ENCODE measurements at places on chromosomes 1 and 21.

DNA sequence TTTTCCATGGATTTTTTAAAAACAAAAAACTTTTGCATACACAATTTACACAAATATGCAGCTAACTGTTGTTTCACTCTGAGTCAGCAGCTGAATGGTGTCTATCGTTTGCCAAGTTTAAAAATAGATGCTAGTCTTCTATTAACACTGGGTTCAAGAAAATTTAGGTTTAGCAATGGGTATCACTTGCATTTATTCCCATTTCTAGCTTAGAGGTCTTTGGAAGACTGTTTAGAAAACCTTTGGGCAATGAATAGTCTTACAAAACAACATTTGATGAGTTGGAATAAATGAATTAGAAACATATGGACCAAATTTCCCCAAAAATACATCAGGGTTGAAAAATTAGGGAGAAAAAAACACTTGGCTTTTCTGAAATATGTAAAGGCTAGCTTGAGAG is 165.8 kb downstream of the LYPLAL1 start:
- no peak for DNase-seq

- no peak for DNase-seq
These were observed 31.4 kb upstream of the ARTN start for GRCh38 chr1:43902058-43902831.

DNA sequence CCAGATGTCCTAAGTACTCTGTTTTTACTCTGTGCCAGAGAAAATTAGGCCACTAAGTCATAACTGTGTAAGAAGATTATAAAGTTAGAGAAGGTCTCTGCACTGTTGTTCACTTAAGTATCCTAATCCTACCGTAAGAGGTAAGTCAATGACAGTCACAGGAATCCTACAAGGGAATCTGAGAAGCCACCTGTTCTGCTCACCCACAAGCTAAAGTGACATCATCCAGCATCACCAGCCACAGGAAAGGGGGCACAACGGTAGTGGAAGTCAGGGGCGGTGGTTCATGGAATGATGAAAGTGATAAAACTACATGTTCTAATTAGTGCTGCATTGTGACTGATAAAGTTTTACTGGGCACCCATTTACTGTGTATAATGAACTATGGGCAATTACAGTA is 92.7 kb downstream of the PLD5 start:
- no peak for DNase-seq

DNA sequence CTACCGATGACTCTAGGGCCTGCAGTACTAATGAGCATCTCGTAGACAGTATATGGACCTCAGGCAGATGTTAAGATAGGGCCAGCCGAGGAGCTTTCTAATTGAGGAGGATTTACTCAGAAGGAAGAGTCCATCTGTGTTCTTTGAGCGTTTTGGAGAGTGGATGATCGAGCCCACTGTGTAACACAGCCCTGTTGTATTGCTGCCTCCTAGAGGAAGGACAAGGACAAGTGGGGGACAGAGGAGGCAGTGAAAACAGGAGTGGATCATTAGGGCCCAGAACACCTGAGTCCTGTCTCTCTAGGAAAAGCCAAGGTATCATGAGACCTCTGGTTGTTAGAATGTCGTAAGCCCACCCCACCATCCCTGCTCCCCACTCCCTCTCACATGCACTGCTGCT is 62.9 kb downstream of the TBX19 start:
- no peak for DNase-seq

- DNase-seq, result peak; percentile 14
These were observed 407 bp downstream of the GALNT2 start for GRCh38 chr1:230067419-230067870.

DNA sequence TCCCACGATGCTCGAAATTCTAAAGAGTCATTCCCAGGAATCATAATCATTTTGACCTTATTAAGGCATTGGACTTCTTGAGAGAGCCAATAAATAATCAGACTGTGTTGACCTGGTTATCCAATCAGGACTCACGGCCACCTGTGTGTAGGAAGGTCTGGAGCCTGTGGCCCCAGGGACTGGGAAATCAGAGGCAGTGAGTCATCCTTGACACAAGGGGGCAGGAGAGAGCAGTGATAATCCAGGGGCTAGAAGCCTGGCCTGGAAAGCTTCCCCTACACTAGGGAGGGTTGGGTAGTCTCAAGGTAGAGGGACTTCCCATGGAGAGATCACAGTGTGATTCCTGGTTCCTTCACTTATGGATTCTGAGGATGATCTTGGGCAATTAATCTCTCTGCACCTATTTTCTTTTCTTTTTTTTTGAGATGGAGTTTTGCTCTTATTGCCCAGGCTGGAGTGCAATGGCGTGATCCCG is 4.7 kb downstream of the MR1 start:
- peak; percentile 78 for DNase-seq

DNA sequence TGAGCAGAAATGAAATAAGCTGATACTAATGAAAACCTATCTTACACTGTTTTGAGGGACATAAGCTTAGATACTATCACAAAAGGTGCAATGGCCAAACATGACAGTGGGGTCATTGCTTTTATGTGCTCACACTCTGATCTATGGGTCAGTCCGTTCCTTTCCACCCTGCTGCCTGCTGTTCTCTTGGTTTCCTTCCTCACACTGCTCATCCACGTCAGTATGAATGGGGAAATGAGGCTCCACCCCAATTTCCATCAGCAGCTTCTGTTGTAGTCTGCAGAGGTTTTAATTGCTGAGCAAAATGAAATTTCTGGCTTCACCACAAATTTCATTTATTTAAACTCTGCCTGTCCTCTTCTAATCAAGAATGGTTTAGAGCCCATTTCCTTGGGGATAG is 155.2 kb downstream of the GABPA start:
- DNase-seq, result no peak

- no peak for DNase-seq
These were observed 664.4 kb downstream of the MATN1 start for GRCh38 chr1:30058970-30059369.

DNA sequence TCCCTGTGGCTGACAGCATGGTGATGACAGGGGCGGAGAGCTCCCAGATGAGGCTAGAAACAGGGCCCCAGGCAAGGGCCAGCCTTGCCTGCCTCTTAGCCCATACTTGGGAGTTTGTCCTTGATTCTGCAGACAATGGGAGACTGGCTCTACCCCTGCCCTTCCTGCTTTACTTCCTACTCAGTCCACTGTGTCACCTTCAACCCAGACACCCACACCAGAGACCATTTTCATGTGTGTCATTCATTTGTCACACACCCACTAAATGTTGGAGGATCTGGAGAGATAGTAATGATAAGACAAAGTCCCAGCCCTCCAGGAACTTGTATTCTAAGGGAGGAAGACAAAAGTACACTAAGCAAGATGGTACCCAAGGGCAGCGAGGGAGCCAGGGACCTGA is 43.7 kb downstream of the SYT6 start:
- no peak for DNase-seq

GRCh38 chr21:43374228-43374885 is 52.6 kb downstream of the SIK1 start:
- DNase-seq, result no peak

GRCh38 chr1:233442026-233442780 is 114.7 kb downstream of the MAP3K21 start:
- no peak for DNase-seq
